ENCODE measurements at places on chromosomes 6 and 20.

DNA sequence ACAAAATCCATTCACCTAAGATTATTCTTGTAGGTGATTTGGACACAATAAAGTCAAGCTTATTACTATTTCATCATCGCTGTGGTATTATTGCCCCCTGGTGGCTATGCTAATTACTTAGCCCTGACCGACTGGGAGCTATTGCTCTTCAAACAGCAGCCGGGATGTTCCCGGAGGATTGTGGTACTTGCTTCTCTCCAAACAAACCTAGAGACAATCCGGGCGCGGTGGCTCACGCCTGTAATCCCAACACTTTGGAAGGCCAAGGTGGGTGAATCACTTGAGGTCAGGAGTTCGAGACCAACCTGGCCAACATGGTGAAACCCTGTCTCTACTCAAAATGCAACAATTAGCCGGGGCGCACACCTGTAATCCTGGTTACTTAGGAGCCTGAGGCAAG lies 15.4 kb upstream of the STMND1 start:
- DNase-seq = peak; percentile 64

- no peak for DNase-seq
Observed at GRCh38 chr6:43740321-43740960, 29.6 kb upstream of the VEGFA start.

- DNase-seq = no peak
Observed at GRCh38 chr6:158439255-158439654, 120.6 kb upstream of the TMEM181 start.

- no peak for DNase-seq
Observed at GRCh38 chr20:57330998-57331397, 1.4 kb downstream of the SPO11 start.

DNA sequence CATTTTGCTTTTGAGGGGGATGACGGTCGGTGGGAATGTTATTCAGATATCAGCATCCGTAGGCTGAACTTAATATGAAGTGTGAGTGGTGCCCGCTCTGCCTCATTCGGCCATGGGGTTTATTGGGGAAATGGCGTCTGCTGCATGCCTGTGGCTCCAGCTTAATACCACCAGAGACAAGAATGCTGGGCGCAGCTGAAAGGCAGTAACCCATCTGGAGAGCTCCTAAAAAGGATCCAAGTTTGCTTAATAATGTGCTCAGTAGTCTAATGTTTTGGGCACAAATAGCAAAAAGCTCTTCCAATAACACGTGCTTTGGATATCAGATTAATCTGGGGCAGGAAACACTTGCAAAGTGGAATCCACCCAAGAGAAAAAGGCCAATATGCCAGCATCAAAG lies 273.0 kb upstream of the TAB2 start:
- no peak for DNase-seq

DNA sequence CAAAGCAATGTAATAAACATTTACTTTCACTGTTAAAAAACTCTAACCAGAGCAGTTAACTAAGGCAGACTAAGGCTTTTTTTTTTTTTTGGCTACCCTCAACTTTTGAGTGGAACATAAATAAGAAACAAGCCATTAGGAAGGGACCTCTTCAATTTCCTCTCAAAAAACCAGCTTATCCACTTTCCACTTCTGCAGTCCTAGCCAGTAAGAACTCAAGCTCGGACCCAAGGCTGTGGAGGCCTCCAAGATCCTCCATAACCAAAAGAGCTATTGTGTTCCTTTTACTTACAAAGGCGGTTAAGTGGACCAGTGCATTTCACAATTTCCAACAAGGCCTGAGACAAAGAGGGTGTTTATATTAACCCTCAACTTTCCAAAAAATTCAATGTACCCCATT lies 5.3 kb downstream of the KCNK5 start:
- no peak for DNase-seq

DNA sequence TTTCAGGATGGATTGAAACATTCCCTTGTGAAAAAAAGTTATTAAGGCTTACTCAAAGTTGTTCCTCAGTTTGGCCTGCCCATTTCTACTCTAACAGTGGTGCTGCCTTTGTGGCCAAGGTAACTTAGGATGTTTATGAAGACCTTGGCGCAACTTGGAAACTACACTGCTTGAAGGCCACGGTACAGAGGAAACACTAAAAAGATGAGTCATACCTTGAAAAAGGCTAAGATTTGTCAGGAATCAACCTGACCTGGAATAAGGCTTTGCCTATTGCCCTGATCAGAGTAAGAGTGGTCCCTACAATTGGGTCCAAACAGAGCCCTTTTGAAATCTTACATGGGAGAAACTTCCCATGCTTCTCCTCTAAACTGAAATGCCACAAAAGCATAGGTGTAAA lies 119.9 kb upstream of the MOCS1 start:
- DNase-seq = no peak

DNA sequence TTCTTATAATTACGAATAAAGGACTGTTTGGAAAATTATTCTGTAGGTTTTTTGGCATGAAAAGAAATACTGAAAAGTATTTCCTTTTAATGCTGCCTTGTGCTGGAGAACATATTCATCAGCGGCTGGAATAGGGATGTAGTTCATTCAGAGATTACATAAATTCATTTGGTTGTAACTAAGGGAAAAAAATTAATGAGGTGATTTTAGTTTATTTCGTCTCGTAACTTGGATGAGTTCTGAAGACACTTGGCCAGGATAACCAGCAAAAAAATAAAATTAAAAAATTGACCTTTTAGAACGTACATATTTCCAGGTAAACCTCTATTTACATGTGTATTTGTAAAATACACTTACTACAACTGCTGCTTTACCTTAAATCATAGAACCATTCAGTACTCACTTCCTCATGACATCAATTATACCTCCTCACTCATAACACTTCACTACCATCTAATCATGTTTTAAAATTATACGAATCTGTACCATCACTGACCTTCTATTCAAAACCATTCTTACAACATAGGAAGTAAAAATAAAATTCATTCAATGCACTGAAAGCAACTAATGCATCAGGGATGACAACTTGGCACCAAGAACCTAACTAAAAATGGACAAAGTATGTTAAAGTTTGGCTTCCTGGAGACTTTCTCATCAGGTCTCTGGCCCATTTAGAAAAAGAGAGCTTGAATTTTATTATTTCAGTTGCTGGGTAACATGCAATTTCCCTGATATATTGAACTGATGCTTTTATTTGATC lies 17.2 kb downstream of the KLHL31 start:
- no peak for DNase-seq

- DNase-seq = no peak
Observed at GRCh38 chr6:54491431-54491830, 183.2 kb downstream of the TINAG start.

DNA sequence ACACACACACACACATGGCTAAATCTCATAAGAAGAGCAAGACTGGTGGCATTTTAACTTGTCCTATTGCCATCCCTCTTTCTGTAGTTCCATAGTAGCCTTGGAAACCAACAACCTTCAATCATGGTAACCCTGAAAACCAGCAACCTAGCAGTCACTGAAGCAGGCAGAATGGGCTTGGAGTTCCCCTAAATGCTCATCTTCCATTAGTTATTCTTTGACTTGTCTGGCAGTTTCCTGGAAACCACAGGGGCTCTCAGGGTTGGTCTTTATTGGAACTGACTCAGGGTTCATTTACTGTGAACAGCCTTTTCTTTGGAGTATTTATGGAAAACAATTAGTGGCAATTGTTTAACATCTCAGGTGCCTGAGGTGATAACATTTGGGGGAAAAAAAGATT lies 19.4 kb upstream of the BRPF3 start:
- DNase-seq = no peak

GRCh38 chr6:4935975-4936680 lies 67.7 kb downstream of the RPP40 start:
- no peak for DNase-seq

GRCh38 chr20:57470666-57471495 lies 54.1 kb downstream of the CTCFL start:
- no peak for DNase-seq

- no peak for DNase-seq
Observed at GRCh38 chr20:24735263-24735662, 213.8 kb upstream of the CST7 start.

- no peak for DNase-seq
Observed at GRCh38 chr6:7904654-7905319, 5.8 kb downstream of the TXNDC5 start.

DNA sequence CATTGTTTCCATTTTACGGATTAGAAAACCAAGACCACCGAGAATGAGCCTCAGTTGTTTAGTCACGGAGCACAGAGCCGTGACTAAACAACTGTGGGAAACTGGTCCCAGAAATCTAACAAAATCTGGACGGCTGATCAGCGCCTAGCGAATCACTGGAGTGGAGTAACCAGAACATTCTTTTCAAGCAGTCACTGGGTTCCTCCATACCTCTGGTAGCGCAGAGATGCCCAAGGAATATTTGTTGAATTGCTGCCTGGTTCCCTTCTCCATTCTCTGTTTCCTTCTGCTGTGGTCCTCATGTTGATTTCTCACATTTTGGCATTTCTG lies 62.0 kb downstream of the GPX5 start:
- DNase-seq = no peak

DNA sequence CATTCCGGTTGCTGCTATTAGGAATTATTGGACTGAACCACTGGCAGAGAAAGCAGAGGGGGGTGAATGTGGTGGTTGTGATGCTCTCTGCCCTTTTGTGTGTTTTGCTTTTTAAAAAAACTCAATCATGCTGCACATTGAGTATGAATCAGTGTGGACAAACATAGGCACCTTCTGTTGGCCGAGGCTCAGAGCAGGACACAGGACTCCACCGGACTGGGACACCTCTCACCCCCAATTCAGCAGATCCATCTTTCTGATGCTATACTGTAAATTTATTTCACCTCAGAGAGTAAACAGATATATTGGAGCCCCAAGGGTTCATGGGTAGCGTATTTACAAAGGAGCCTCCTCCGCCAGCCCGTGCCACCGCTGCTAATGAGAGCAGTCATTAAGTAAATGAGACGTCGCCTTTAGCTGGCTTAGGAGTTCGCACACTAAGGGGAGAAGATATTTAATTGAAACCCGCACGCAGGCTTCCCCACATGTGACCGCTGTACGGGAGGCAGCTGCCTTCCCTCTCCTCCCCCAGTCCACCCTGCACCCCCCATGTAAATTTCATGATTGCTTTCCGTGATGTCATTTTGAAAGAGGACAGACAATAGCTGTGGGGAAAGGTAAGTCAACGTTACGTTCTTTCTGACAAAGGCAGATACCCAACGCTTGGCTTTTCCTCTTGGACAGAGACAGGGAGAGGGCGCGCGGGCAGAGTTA lies at the start of gene MYT1:
Gene MYT1 (plus strand): TSS at position 330 of the 714 bp plus-strand sequence. CDS start 34,410 bp downstream, outside the sequence.
- no peak for DNase-seq

GRCh38 chr6:72504406-72504805 lies 117.5 kb upstream of the KCNQ5 start:
- DNase-seq = no peak

- no peak for DNase-seq
Observed at GRCh38 chr6:16754274-16754673, 7.0 kb downstream of the ATXN1 start.

DNA sequence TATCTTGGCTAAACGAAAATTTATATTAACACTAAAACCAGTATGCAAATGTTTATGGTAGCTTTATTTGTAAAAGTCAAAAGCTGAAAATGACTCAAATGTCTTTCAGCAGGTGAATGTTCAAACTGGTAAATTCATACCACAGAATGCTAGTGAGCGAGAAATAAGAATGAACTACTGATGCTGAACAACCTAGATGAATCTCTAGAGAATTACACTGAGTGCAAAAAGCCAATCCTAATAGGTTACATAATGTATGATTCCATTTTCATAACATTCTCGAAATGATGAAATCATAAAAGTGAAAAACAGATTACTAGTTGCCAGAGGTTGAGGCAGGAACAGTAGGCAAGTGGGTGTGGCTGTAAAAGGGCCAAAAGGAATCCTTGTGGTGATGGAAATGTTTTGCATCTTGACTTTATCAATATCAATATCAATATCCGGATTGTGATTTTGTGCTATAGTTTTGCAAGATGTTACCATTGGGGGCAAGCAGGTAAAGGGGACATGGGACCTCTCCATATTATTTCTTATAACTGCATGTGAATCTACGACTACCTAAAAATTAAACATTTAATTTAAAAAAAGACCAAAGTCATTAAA lies 26.1 kb downstream of the ZNF311 start:
- no peak for DNase-seq

- DNase-seq = peak; percentile 33
Observed at GRCh38 chr20:20083807-20084206, 31.5 kb downstream of the CFAP61 start.

- no peak for DNase-seq
Observed at GRCh38 chr6:112439010-112439409, 91.9 kb downstream of the RFPL4B start.

- DNase-seq = no peak
Observed at GRCh38 chr6:604579-604978, 52.3 kb downstream of the HUS1B start.

DNA sequence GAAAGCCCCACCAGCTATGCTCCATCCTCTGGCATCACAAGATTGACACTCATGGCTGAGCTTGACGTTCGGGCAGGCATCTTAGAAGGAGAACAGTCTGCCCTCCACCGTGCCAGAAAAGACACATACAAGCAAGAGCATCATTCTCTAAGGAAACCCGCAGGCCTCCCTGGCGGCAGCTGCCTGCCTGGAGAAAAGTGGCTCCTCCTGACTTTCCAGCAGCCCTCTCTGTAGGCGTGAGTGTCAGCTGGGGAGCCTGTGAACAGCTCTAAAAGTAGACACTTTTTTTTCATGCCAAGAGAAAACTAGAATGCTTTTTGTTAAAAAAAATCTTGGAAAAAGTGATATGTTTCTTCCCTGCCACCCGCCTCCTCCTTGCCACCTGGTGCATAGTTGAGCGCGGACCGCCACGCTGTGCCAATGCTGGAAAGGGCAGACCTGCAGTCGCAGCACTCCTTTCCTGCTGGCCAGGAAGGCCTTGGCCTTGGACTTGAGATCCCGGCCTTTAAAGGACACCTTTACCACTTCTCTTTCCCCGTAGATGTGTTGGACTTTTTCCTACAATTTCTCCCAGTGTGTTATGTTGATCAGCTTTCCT lies 29.7 kb upstream of the INSM1 start:
- no peak for DNase-seq

DNA sequence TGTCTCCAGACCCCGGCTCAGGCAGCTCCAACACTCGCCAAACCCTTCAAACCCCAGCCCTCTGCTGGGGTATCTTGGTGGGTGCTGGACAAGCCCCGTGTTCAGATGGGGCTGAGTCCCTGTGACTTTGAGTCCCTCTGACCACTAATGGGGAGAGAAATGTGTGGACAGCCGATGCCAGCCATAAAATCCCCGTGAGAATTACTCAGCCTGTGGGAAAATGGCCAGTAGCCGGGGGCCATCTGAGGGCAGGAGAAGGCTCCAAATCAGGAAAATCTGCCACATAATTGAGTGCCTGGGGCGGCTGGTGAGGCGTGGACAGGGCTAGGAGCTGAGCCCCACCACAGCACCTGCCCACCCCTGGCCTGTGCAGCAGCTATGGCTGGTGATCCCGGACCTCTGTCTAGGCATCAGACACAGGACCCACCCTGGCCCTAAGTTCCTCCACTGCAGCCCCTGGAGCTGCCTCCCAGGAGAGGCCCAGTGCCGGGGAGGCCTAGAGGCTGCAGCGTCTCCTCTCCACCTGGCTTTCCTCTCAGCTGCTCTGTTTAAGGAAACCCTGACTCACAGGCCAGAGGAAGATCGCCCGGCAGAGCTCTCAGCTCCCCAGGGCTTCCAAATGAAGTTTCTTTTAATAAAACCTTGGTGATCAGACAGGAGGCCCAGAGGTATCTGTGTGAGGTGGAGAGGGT lies 53.7 kb upstream of the SLCO4A1 start:
- DNase-seq = no peak

Data from urothelium cell line (cell line).